ENCODE measurements at places on chromosomes 3 and 15.

- DNase-seq, result no peak
These were observed 143.2 kb downstream of the TUSC7 start for GRCh38 chr3:116852803-116853202.

DNA sequence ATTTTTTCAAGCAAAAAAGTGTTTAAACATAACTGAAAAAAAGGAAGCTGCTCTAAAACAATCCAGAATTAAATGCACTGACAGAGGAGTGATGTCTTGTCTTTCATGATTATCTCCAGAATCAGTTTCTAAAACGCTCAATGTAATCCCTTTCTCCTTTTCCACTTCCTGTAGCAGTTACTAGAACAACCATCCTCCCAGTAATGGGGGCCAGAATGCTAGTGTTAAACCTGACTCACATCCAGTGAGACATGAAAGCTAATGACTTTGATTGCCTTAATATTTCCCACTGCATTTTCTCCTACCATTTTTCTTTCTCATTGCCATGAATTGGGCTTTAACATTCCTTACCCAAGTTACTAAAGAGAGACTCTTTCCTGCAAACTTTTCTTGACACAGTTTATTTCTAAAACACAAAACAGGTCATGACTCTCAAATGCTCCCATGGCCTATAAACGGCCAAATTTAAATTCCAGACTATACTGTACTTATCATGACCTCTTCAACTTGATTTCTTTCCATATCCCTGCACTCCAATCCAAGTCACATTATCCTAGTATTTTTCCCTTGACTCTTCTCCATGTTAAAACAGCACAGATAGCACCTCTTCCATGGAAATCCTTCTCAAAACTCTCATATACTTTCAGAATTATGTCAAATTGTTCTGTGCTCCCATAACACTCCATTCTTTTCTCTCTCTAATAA, 341.4 kb downstream of the NAALADL2 start:
- no peak for DNase-seq

DNA sequence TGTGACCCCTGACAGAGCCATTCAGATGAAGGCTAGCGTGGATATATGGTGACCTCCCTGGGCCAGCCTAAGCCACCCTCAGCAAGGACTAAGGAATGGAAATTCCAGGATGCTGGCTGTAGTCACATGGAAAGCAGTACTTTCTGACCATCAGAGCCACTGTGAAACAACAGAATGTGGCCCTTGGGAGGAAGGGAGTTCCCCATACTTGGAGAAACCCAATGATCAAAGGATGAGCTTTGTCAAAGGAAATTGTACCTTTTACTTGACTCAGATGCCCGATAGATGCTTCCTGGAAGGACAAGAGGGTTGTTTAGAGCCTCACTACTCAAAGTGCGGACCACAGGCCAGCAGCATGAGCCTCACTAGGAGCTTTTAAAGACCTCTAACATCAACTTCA, 484.5 kb upstream of the PROK2 start:
- DNase-seq, result no peak

DNA sequence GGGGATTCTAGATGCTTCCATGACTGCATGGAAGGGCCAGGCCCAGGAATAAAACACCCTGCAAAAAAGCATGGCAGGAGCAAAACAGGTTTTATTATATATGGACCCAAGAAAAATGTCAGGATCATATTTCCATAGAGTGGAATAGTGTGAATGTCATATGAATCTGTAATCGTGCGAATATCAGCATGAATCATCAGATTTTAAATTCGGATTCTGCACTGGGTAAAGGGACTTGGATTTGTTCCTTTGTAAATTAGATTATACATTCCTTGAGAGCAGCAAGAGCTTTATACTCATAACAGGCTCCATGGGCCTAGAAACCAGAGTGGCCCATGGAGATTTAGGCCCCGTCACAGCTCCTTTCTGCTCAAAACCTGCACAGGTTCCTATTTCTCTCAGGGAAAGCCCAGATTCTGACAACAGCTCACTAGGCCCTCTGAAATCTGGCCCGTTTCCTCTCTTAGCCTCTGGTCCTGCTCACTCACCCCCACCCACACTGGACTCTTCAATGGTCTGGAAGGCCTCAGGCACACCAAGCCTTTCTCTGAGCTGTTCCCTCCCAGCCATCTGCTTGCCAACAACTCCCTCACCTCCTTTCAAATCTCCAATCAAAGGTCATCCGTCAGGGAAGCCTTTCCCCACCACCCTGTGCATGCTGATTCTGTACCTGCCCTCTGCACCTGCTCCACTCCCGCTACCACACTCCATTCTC, 76.0 kb downstream of the FEM1B start:
- no peak for DNase-seq

- no peak for DNase-seq
These were observed 1.2 kb downstream of the EIF1B start for GRCh38 chr3:40310705-40311104.

DNA sequence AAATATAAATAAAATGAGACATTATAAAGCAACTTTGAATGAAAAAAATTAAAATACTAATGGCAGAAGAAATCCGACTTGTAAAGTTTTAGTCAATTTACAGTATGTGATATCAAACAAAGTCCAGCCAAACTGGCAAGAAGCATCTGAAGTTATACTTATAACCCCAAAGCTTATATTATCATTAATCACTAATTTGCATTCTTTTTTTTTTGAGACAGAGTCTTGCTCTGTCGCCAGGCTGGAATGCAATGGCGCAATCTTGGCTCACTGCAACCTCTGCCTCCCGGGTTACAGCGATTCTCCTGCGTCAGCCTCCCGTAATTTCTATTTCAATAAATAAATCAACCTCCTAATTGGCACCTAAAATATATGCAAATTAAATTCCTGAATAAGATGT, 80.1 kb downstream of the AQR start:
- DNase-seq, result no peak

- DNase-seq, result no peak
These were observed 5.5 kb downstream of the CSRNP1 start for GRCh38 chr3:39147711-39148434.

DNA sequence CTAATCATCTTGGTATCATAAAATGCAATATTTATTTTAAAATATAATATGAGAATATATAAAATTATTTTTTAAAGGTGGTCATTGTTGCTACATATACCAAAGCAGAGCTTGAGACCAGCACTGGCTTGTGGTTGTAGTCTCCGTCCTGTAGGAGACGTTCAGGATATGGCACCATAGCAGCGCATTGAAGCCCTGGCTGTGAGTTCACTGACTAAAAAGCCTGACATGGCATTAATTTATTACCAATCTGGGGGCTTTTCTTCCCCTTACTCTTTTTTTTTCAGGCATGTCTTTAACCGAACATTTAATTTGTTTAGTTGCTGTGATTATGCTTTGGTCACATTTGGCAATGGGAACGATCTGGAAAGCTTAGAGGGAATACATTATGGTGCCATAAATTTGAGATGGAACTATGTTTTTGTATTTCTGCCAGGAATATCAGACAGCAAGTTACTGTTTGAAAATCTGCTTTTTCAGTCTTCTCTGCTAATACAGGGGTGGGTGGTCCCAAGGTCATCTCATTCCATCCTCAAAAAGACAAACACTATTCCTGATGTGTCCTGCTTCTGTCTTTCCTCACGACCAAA, 108.5 kb downstream of the ZIC4 start:
- no peak for DNase-seq

DNA sequence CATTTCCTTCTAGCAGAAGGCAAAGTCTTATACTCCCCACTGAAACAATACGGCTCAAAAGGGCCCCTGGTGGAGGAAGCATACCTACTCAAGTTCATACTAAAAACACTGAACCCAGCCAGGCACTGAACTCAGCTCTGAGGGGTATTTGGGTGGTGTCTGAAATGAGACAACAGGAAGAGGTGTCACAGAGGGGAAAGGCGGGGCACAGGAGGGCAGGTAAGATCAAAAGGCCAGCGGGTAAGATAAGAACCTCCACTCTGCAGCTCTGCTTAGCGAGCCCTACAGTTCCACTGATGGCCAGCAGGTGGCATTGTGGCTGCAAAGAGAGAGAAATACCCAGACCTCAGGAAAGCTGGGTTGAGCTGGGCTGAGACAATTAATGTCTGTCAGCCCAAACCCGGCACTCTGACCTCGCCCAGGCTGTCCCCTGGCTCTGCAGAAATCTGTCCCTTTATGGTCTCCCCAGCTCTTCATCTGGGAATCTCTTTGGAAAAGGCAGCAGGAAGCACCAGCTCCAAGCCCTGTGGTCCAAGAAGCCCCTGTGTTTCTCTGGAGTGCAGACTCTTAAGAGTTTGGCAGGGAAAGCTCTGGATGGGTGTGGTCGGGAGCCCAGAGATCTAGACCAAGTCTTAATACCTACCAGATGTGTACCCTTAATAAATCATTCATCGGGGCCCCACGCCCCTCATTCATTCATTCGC, 8.4 kb downstream of the MFGE8 start:
- DNase-seq, result peak; percentile 94

GRCh38 chr15:100345438-100345837, 3.7 kb upstream of the ADAMTS17 start:
- no peak for DNase-seq

GRCh38 chr15:40918146-40918798, 10.9 kb upstream of the DLL4 start:
- DNase-seq, result no peak

DNA sequence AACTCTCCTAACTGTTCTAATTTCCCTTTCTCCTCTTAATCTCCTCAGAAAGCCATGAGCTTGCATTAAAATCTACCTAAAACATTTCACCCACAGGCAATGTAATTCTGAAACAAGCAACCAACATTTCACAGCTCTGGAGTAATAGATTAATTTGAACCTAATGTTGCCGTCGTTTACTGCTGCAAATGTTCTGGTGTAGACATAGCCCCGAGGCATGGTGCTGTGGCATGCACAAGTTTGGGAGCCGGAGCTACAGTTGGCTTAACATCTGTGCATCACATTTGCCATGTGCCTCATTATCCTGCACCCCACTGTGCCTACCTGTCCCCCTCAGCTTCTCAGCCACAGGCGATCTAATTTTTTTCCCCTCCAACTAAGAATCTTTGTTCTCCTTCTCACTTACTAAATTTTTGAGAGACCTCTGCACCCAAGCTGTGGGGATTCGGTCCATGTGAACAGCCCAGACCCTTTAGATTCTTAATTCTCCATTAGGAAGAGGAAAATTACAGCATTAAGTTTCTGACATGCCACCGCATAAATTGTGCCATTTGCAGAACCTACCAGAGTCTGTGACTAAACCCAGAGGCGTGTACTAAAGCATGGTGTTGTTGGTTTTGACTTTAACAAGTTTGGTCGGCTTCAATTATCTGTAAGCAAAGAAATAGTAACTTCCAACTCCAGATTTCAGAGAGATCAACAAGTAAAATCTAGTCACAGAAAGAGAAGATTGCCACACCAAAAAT, 419.2 kb downstream of the MECOM start:
- no peak for DNase-seq

DNA sequence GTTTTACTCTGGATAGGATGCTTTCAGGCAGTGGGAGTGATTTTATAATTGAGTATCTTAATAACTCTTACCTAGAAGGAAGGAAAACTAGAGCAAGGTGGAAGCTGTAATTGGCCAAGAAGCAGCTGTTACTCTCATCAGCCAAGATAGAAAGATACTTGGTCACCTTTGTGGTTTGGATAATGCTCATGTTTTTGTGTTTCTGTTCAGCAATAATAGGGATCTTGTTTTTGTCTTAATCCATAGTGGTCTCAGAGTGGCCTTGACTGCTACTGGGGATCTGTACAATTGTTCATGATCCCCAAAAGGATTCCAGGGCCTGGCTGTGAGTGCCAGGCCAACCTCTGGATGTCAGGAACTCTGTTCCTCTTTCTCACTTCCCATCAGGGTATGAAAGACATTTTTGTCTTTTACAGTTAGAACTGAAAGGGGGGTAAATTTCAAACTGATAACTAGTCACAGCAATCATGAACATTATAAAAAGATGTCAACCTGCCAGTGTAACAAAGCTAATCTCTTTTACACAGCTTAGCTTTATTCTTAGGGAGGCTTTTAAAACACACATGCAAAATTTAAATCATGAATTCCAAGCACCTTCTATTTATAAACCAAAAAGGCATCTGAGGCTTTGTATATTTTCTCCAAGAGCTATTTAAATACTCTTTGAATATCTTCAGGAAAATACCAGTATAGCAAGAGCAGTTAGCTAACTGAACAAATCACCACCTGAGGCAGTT, 6.0 kb downstream of the UBL7 start:
- DNase-seq, result no peak

- DNase-seq, result no peak
These were observed 41.6 kb downstream of the ISG20 start for GRCh38 chr15:88680241-88681001.

DNA sequence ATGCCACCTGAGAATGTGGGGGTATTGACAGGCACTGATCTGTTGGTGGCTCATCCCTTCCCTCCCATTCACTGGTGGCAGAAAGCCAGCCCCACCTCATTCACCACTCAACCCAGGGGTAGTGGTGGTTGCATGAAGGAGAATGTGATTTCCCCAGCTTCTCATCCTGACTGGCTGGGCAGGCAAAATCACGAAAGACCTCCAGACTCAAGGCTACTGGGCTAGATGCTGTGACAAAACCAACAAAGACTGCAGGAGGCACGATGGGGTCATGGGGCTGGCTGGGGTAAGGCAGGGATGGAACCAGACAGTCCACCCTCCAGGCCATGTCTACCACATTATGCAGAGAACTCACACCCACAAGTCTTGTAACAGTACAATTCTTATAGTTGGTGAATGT, 33.9 kb downstream of the FSTL1 start:
- DNase-seq, result no peak

GRCh38 chr15:90829942-90830440, 38.4 kb upstream of the FURIN start:
- no peak for DNase-seq

GRCh38 chr3:107117156-107117555, 260.1 kb upstream of the CCDC54 start:
- no peak for DNase-seq

DNA sequence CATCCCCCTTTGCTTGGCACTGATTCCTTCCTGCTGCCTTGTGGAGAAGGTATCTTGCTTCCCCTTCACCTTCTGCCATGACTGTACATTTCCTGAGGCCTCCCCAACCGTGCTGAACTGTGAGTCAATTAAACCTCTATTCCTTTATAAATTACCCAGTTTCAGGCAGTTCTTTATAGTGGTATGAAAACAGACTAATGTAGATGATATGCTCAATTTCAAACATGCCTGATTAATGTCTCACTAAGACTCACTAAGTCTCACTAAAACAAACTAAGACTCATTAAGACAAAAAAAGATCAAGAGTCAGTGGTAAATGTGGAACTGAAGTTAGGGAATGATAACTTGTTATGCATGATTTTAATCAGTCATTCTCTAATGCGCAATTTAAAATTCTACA, 606.6 kb downstream of the RBMS3 start:
- DNase-seq, result no peak

- DNase-seq, result no peak
These were observed 244.2 kb downstream of the TLE3 start for GRCh38 chr15:69853544-69853951.

DNA sequence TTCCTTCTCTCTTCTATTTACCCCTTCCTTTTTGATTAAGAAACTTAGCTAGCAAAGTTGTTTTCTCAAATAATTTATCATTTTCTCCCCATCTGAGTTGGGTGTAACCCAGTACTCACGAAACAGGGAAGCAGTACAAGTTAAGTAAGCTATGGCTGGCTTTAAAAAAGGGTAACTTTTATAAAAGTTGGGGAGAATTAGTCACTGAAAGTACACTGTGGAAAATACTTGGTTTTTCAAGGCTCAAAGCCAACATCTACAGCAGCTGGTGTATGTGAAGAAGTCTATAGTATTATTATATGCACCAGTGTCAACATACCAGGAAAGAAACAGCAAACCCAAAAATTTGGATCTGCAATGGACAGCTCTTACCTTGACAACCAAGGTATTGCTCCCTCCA, 25.5 kb downstream of the CLK3 start:
- no peak for DNase-seq

GRCh38 chr15:45157974-45158373, 28.2 kb downstream of the DUOX1 start:
- DNase-seq, result no peak

Measured in T follicular helper cell (primary cell).